GM12878 (cell line): ENCODE measurements at places on chromosomes 5 and 9. TPM values are rescaled to one million over a fixed set of nuclear protein-coding genes. Genes with fewer than 3 reads are reported as not detected.

DNA sequence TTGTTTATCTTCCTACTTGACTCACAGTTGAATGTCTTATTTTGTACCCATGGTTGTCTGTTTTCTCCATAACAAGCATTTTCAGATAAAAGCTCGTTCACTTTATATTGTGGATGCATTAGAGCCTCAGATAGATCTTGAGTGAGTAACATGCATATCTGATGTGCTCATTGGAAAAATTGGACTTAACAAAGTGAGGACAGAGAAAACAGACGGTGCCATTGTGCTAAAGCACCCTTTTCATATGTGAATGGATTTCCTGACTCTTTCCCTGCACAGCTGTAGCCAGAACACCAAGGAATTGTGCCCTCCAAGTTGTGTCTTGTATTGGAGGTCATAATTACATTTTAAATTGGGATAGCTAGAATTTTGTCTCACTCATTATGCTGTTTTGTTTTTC is 325.8 kb upstream of the MEF2C start:
- DNase-seq: no peak

GRCh38 chr5:71883742-71884103 is 164.6 kb downstream of the CARTPT start:
- no peak for DNase-seq

- DNase-seq: no peak
These were observed 243.8 kb downstream of the COX7C start for GRCh38 chr5:86861512-86861911.

DNA sequence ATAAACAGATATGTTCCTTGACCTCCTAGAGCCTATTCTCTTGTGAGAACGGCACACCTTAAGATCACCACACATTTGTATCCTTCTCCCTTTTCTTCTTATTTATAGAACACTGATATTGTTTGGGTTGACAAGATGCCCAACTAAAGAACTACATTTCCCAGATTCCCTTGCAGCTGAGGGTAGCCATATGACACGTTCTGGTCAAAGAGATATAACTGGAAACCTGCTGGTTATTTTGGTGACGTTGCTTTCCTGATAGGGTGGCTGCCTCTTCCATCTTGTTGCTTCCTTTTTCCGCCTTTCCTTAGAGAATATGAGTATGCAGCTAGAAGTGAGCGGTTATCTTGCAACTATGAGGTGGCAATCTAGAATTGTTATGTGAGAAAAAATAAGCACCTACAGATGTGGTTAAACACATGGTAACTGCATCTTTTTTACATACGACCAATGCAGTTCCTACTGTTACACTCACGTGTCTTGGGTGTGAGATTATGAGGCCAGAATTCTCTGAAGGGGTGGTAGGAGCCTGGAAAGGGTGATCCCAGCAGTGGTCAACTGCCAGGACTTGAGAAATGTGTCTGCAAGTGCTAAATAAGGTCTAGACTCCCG is 72.9 kb downstream of the SEC61B start:
- no peak for DNase-seq

DNA sequence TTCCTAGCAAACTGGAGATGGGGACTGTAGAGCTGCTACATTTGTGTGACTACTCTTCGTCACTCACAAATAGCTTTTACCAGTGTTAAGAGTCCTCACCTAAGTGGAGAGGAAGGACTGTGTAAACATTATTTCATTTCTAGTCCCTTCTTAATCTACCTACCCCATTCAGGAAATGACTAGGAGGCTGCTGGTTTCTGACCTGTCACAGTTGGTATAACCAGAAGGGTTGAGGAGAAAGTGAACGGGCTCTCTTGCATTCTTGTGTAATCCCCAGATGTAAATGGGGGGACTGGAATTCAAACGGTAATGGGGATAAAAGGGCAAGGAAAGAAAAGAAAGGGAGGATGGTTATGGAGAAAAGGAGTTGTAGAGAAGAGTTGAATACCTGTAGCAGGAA is 35.4 kb upstream of the BNIP1 start:
- no peak for DNase-seq

DNA sequence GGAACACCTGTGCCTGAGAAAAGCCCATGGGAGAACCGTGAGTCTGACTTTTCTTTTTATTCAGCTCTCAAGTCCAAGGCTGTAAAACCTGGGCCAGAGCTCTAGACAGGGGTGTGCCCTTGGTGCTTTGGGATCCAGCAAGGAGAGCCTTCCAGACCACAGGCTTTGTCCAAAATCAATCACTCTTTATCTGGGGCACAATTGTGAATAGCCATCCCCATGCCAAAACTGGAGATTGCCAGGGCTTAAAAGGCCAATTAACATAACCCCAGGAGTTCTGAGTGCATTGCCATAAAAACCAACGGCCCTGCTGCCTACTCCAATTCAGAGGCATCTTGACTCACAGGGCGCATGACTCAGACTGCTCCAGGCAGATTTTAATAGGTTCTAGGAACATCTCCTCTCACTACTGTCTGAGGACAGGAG is 391.8 kb downstream of the ARHGEF28 start:
- DNase-seq: no peak

Gene PPIP5K2
- 66.1 and 66.5 TPM in 2 replicates for total RNA-seq

GRCh38 chr5:29005386-29005785 is 1967.0 kb upstream of the CDH9 start:
- DNase-seq: no peak

Gene IFNA21
- not detected in 2 replicates for total RNA-seq

DNA sequence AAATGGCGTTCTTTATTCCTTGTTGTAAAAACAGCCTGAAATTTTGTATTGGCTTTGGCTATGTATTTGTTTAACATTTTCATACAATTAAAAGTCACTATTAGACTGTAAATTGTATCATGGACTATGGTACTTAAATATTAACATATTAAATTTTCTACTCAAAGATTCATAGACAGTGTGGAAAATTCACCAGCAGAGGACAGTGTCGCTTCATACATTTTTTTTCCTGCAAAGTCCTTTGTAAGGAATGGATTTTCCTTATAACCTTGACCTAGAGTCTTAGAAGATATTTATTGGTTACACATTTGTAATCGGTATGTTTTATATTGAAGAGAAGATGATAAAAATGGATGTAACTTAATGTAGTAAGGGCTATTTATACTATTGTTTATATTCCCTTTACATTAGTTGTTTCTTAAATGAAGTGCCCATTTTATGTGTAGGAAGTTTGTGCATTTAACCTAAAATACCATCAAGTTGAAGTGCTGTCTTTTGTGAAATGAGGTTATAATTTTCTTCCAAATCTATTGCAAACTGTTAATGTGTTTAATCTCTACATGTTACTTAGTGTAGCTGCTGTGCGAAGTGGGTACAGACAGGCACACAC is 150.1 kb downstream of the KDM4C start:
- DNase-seq: no peak

DNA sequence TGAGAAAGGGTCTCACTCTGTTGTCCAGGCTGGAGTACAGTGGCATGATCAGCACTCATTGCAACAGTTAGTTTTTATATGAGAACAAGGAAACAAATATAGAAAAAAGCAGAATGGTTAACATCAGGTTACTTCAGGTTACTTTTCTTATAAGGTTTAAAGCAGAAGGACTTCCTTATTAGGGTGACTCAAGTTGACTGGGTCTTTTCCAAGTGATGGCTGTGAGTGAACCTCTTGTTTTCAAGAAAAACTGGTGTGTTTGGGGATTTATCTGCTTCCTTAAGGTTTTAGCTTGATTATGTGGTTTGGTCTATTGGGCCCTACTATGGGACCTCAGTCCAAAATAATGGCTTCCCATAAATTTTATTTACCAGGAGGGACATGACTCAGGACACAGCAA is 99.2 kb downstream of the ARRDC3 start:
- no peak for DNase-seq

GRCh38 chr9:112789891-112790774 is 39.6 kb downstream of the SNX30 start:
- no peak for DNase-seq

Gene SLCO6A1
- total RNA-seq: not detected in 2 replicates

Gene FOXD4
- total RNA-seq: 0.24 TPM in 1 of 2 replicates, not detected in the other

GRCh38 chr5:78626009-78626571 is 22.5 kb downstream of the LHFPL2 start:
- no peak for DNase-seq

DNA sequence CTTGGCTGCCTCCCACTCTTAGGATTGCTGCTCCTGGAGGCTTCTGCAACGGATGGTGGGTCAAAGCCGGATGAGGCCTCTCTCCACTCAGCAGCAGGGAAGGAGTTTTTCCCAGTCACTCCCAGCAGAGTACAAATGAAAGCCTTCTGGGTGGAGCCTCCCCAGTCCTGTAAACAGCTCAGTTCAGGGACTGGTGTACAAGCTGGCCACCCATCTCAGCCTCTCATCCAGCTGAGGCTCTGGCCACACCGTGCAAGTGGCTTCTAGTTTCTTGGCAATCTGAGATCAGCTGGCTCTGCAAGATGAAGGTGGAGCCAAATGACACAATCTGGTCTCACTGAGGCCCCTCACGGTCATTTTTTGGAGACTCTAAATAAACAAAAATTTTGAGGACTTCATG is 10.0 kb downstream of the GPX3 start:
- no peak for DNase-seq

- DNase-seq: no peak
These were observed 3.5 kb downstream of the EEIG1 start for GRCh38 chr9:127977009-127977883.
